Activated effector memory CD4-positive, alpha-beta T cell treated with Interleukin-2 at 50 U/mL for 16 hours (primary cell): ENCODE measurements at places on chromosomes 16 and 17.
A peak's percentile ranks its signal among the peaks of the same experiment; 100 is the strongest.

- DNase-seq = peak; percentile 42
Observed at GRCh38 chr17:61139219-61139618, 260.4 kb upstream of the TBX2 start.

- DNase-seq = no peak
Observed at GRCh38 chr17:7208754-7209460, 10.7 kb downstream of the DLG4 start.

DNA sequence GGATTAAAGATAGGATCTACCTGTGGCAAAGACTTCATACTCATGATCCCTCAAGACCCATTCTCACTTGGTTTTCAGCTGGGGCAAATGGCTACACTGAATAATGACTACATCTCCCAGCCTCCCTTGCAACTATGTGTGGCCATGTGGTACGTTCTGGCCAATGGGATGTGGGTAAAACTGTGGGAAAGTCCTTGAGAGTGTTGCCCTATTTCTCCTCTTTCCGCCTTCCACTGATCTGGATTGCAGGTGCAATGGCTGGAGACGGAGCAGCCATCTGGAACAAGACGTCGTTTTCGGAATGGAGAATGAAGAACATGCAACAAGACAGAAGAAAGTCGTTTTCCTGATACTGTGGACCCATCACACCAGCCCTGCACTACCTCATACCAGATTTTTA lies 48.5 kb downstream of the HAPSTR1 start:
- DNase-seq = no peak

GRCh38 chr16:53404959-53405358 lies 29.3 kb upstream of the RBL2 start:
- no peak for DNase-seq

DNA sequence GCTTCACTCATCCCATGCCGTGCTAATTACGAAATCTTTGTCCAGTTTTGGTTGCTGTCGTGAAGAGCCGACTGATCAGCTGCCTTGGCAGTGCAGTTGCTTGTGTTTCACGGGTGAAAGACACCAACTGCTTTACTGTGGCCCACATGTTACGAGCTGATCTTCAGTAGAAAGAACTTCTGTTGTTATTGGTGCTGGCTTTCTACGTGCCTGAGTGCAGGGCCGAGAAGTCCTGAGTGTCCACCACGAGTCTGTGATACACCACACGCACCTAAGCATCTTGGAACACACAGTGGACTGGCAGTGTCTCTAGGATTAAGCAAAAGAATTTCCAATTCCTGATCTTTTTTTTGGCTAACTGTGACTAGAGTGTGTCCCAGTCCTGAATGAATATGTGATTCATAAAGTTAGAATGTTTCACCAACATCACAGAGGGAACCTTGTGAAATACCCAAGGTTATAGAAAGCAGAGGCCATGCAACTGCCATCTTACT lies 70.4 kb upstream of the CLEC18A start:
- no peak for DNase-seq
